ENCODE measurements at places on chromosomes 11 and 22.

DNA sequence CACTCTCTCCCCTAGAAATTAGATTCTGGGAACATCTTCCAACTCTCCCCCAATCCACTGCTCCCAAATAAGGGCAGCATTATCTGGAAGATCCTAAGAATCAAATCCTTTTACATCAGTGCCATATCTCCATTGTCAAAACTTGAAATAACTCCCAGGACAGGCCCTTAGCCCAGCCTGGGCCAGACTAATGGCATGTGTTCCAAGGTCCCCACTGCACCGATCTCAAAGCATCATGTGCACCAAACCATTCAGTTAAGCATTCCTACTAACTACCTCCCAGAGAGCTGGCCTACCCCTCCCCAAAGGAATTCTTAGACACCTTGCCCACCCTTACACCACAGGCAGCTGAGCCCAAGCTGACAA lies 44.2 kb upstream of the POU2AF1 start:
- no peak for DNase-seq

GRCh38 chr22:39215070-39215396 lies 29.7 kb downstream of the PDGFB start:
- no peak for DNase-seq

GRCh38 chr11:132125988-132126871 lies 755.8 kb downstream of the NTM start:
- DNase-seq: no peak

DNA sequence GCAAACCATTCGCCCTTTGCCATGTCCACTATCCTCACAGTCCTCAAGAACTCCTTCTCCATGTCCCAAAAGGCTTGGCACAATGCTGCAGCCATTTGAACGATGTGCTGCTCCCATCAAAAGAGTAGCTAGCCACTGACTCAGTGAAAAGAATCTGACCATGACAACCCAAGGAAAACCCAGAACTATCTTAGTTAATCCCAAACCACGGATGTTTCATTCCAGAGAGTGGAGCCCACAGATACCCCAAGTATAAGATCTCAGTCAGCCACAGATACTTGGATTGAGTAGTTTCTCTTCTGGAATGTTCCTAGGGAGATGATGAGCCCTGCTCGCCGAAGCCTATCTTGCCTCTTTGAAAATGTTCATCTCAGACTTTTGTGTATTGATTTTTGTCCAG lies 176.9 kb downstream of the NAV2 start:
- no peak for DNase-seq

- DNase-seq: no peak
Observed at GRCh38 chr11:91293119-91293518, 931.5 kb upstream of the FAT3 start.
